ENCODE measurements at places on chromosomes 13 and 19.

DNA sequence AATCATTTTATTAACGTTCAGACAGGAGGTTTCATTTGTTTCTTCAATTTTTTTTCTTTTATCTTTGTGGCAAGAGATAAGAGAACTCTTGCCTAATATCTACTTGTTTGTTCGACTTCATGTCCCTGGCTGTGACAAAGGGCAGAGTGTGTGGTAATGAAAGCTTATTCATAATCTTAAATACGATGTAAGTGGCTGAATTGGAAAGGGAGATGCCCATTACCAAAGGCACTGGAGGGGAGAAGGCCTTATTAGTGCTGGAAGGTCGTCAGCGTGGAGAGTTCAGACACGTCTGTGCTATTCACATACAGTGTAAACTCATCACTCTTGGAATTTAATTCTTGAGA, 54.0 kb downstream of the RFC3 start:
- no peaks in the 10 kb centered on the region for H3K27me3 ChIP-seq
- H3K36me3 ChIP-seq = no peaks in the 10 kb centered on the region
- no peak for DNase-seq

DNA sequence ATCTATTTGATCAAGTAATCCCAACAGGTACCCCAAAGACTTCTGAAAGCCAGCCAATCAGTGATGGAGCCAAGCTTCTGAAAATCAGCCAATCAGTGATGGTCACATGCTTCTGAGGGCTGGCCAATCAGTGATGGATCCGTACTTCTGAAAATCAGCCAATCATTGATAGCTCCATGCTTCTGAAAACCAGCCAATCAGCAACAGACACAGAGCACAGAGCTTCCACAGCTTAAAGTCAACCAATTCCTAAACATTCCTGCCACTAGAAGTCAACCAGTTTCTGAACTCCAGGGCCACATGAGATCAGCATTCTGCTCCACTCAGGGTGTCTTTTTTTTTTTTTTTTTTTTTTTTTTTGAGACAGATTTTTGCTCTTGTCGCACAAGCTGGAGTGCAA, 8.2 kb upstream of the HSD17B14 start:
- peak; percentile 83 for DNase-seq
- no peak overlapping the region for H3K4me3 ChIP-seq
- no peak overlapping the region for H3K27ac ChIP-seq
- H3K36me3 ChIP-seq = peaks cover 57% of the 10 kb centered on the region
- no peaks in the 10 kb centered on the region for H3K27me3 ChIP-seq
- H3K4me1 ChIP-seq = peaks cover 1% of the 10 kb centered on the region

GRCh38 chr19:19548915-19549759, 11.1 kb downstream of the CILP2 start:
- peak; percentile 27 for DNase-seq
- H3K4me1 ChIP-seq = peaks cover 19% of the 10 kb centered on the region
- no peak overlapping the region for H3K4me3 ChIP-seq
- H3K36me3 ChIP-seq = peaks cover 8% of the 10 kb centered on the region
- H3K27me3 ChIP-seq = peaks cover 53% of the 10 kb centered on the region
- no peak overlapping the region for H3K27ac ChIP-seq

DNA sequence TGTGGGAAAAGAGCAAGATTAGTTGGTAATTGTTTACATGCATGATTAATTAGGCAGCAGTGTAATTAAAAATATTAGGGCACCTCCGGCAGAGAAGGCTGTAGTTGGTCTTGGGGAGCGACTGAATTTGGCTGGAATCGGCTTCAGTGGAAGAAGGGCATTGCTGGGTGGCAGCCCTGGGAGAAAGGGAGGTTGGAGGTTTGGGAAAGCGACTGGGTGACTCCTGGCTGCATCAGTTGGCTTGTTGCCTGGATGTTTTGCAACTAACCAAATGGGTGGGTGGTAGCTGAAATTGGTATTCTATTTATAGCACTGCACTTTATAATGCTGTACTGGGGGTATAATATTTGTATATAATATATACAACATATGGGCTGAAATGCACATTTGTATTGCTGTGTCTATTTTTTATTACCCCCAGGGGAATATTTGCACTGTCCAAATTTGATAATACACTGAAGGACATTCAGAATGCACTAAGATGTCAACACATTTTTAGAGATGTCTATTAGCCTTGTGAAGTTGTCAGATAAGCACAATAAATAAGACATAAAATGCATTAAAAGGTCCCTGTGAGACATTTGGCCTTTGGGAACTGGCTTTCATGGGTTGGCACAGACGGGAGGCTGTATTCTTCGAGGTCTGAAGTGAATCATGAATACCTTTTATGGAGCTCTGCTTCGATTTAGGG, 1.7 kb downstream of the B3GLCT start:
- H3K4me1 ChIP-seq = peaks cover 15% of the 10 kb centered on the region
- H3K4me3 ChIP-seq = peak overlapping the region; percentile 83
- no peak overlapping the region for H3K27ac ChIP-seq
- no peaks in the 10 kb centered on the region for H3K27me3 ChIP-seq
- DNase-seq = peak; percentile 25
- no peaks in the 10 kb centered on the region for H3K36me3 ChIP-seq

GRCh38 chr19:35337097-35337983, 8.4 kb downstream of the CD22 start:
- H3K4me1 ChIP-seq = no peaks in the 10 kb centered on the region
- no peak overlapping the region for H3K27ac ChIP-seq
- H3K36me3 ChIP-seq = no peaks in the 10 kb centered on the region
- DNase-seq = no peak
- no peak overlapping the region for H3K4me3 ChIP-seq
- no peaks in the 10 kb centered on the region for H3K27me3 ChIP-seq

DNA sequence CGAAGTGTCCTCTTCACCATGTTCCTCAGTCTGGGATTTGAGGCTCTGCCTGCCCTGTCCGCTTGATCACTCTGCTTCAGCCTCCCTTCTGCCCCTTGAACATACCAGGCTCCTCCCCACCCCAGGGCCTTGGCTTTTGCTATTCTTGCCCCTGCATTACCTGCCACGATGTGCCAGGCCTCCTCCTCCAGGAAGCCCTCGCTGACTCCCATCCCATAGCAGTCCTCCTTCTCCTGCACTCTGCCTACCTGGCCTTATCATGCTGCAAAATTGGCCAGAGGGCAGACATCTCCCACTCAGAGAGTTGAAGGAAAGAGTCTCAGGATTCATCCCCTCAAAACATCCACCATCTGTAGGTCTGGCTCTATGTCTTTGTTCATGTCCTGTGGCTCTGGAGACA, 2.2 kb downstream of the YJEFN3 start:
- no peak for DNase-seq
- no peak overlapping the region for H3K27ac ChIP-seq
- no peaks in the 10 kb centered on the region for H3K27me3 ChIP-seq
- H3K36me3 ChIP-seq = peaks cover 58% of the 10 kb centered on the region
- no peak overlapping the region for H3K4me3 ChIP-seq

GRCh38 chr13:108957369-108958012, 328.1 kb downstream of the MYO16 start:
- H3K36me3 ChIP-seq = no peaks in the 10 kb centered on the region
- peaks cover 2% of the 10 kb centered on the region for H3K4me1 ChIP-seq
- peak overlapping the region; percentile 87 for H3K27ac ChIP-seq
- peak; percentile 63 for DNase-seq

DNA sequence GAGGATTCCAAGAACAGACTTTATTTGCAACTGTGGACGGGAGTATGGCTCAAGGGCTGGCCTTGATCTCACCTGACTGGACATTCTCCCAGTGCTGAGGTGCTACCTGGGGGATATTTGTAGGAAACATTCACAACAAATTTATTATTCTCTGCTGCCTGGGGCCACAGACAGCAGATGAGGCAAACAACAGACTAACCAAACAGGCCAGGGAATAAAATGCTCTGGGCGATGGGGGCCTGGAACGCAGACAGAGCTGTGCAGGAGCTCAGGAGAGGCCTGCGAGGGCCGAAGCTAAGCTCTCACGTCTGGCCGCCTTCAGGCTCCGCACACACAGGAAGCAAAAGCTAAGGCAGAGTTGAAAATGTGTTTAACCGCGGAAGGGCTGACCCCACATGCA, 7.8 kb downstream of the PLPP2 start:
- H3K4me3 ChIP-seq = no peak overlapping the region
- no peaks in the 10 kb centered on the region for H3K36me3 ChIP-seq
- peaks cover 19% of the 10 kb centered on the region for H3K27me3 ChIP-seq
- H3K27ac ChIP-seq = no peak overlapping the region
- no peaks in the 10 kb centered on the region for H3K4me1 ChIP-seq
- no peak for DNase-seq

DNA sequence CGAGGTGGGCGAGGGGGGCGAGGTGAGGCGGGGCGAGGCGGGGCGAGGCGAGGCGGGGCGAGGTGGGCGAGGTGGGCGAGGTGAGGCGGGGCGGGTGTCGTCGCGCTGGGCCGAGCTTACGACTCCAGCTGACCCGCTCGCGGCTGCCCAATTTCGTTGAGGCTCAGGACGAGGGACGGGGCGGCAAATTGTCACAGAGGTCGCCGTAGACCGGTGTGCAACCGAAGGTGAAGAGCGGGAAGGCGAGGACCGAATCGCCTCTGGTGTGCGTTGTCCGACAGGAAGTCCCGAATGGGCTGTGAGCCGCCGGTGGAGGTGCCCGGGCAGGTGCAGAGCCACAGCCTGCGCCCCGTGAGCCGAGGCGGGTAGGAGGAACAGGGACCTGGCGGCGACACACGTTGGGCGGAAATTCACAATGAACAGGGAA, at the start of gene LACC1:
Gene LACC1, plus strand, starts transcription at position 150 of the 427 bp plus-strand sequence. CDS start 1,082 bp downstream, outside the sequence.
- H3K4me1 ChIP-seq = peaks cover 8% of the 10 kb centered on the region
- peak within 1 kb of the TSS; percentile 79 for H3K4me3 ChIP-seq
- H3K36me3 ChIP-seq = peaks cover 28% of the 10 kb centered on the region
- no peak for DNase-seq
- H3K27me3 ChIP-seq = no peaks in the 10 kb centered on the region

GRCh38 chr13:19888799-19889198, 25.4 kb upstream of the ZMYM5 start:
- no peak overlapping the region for H3K4me3 ChIP-seq
- H3K27me3 ChIP-seq = no peaks in the 10 kb centered on the region
- no peak overlapping the region for H3K27ac ChIP-seq
- no peaks in the 10 kb centered on the region for H3K4me1 ChIP-seq

GRCh38 chr19:18439025-18439909, 1.3 kb upstream of the ISYNA1 start:
- H3K27ac ChIP-seq = peak overlapping the region; percentile 63
- no peaks in the 10 kb centered on the region for H3K27me3 ChIP-seq
- peaks cover 60% of the 10 kb centered on the region for H3K4me1 ChIP-seq
- no peak overlapping the region for H3K4me3 ChIP-seq

DNA sequence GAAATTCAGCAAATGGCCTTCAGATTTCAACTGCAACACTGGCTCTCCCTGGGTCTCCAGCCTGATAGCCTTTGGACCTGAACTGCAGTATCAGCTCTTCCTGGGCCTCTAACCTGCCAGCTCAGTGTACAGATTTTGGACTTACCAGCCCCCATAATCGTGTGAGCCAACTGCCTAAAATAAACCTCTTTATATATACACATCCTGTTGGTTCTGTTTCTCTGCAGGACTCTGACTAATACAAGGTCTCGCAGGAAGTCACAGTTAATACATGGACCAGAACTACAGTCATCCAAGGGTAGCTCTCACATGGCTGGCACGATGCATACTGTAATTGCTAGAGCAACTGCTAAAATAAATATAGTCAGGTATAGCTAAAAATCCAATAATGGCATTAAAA, 85.1 kb downstream of the KATNAL1 start:
- no peak overlapping the region for H3K27ac ChIP-seq
- H3K27me3 ChIP-seq = no peaks in the 10 kb centered on the region
- peaks cover 58% of the 10 kb centered on the region for H3K36me3 ChIP-seq
- H3K4me3 ChIP-seq = no peak overlapping the region

DNA sequence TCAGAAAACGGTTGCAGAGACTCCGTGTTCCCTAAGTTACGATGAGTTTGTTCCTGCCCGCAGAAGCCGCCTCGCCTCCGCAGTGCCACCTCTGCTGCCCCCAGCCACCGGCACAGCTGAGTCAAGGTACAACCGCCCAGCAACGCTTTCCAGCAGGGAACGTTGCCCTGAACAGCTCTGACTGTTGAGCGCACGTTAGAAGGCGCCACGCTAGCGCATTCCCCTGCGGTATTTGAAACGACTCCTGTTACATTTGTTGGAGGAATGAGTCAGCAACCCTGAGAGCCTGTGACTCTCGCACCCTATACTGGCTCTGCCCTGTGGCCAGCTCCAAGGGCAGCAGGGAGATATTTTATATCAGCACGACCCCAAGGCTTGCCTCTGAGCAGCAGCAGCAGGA, 302.8 kb downstream of the TEX29 start:
- DNase-seq = no peak
- H3K4me1 ChIP-seq = no peaks in the 10 kb centered on the region
- no peak overlapping the region for H3K4me3 ChIP-seq

DNA sequence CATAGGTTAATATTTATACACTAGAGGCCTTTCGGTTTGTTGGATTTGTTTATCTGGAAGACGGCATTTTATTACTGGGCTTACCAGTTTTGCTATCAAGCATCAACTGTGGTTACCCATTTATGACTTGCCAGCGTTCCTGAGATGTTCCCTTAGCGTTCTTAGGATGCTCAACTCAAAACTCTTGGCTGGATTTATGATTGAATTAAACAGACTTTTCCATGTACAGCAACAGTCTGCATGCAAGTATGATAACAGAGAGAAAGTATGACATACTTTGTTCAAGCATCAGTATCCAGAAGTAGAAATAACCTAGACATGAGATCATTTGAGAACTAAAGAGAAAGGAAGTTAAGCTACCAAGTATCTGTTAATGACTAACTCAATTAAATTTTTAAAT, 29.9 kb upstream of the RNF113B start:
- H3K27me3 ChIP-seq = no peaks in the 10 kb centered on the region
- H3K36me3 ChIP-seq = no peaks in the 10 kb centered on the region
- H3K27ac ChIP-seq = peak overlapping the region; percentile 95
- H3K4me1 ChIP-seq = peaks cover 15% of the 10 kb centered on the region

DNA sequence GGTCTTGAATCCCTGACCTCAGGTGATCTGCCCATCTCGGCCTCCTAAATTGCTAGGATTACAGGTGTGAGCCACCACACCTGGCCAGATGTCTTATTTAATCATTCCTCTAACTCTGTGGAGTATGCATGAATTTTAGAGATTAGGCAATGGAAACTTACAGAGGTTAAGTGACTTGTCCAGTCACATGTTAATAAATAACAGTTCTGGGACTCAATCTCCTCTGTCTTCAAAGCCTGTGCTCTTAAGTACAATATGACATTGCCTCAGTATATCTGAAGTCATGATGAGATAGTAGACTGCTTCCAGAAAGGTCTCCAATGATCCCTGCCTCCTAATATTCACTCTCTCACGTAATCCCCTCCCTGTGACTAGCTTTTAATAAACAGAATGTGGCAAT, 72.9 kb upstream of the TDRD3 start:
- H3K27me3 ChIP-seq = peaks cover 3% of the 10 kb centered on the region
- peaks cover 4% of the 10 kb centered on the region for H3K4me1 ChIP-seq
- no peak overlapping the region for H3K4me3 ChIP-seq
- no peak for DNase-seq

GRCh38 chr13:49584771-49585182, 581 bp downstream of the RCBTB1 start:
- peak; percentile 31 for DNase-seq
- peaks cover 23% of the 10 kb centered on the region for H3K36me3 ChIP-seq
- H3K4me3 ChIP-seq = peak overlapping the region; percentile 96
- H3K27me3 ChIP-seq = no peaks in the 10 kb centered on the region

Data from mesenchymal stem cell (in vitro differentiated cells and primary cell).